Cortex of kidney (tissue), 1 donor: ENCODE measurements at places on chromosomes 2 and 18.

DNA sequence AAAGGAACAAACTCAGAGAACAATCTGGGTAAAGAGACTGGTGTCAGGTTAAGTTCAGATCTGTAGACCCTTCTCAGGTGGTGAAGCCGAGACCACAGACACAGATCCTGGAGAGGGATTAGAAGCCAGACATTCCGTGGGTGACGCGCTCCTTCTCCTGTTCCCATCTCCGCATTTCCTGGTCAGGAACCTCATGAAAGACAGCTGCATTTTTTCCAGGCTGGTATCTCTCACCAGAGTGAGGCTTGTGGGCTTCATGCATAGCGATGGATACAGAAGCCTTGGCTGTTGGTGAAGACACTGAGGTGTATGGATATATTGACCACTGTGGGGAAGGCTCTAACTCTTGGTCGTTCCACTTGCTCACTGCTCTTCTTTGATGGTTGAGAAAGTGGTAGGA lies 152.6 kb downstream of the FAM210A start:
- no peak for DNase-seq

DNA sequence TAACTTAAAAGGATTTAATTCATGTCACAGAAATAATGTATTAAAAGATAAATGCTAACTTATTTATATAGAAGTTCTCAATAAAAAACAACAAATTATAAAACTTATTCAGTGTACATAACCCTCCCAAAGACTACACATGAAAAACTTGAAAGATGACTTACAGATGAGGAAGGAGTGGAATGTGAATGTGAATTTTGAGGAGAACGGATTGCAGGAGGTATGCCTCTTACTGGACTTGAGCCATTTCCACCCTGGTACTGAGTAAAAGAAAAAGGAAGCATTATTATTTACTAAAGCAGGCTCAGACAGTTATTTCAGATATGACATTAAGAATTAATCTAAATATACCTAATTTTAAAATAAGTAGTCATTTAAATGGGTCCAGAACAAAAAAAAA lies 104.4 kb downstream of the TLK1 start:
- DNase-seq = no peak

- no peak for DNase-seq
Measured at GRCh38 chr2:47075361-47076125, 79.6 kb downstream of the STPG4 start.

- no peak for DNase-seq
Measured at GRCh38 chr2:169193618-169194017, 124.3 kb downstream of the DHRS9 start.
